ENCODE measurements at places on chromosomes 4 and X.

DNA sequence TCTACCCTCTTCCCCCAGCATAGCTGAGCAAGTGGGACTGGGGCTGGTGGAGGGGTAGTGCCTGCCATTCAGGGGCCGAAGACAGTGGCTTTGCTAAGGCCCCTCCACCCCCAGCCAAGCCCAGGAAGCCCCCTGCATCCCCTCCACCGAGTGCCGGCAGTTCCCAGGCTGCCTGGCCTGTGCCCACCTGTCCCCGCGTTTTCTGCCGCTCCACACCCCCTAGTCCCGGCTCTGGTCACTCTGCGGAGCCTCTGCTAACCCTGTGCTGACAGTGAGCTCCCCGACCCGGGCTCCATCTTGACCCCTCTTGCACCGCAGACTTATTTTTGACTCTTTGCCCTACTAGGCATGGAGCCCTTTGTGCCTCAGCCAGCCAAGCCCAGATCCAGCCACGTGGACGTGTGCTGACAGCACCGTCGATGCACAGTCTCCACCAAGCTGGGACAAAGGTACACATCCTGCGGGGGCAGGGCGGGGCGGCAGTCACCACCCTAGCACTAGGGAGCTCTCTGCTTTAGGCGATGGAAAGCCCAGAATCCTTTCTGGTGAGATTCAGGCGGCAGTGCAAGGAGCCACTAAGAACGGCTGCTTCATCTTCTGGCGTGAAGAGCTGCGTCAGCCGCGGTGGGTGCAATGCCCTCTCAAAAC lies 96.6 kb downstream of the PHKA2 start:
- no peak for DNase-seq

GRCh38 chr4:157564771-157565170 lies 344.2 kb downstream of the GRIA2 start:
- no peak for DNase-seq

DNA sequence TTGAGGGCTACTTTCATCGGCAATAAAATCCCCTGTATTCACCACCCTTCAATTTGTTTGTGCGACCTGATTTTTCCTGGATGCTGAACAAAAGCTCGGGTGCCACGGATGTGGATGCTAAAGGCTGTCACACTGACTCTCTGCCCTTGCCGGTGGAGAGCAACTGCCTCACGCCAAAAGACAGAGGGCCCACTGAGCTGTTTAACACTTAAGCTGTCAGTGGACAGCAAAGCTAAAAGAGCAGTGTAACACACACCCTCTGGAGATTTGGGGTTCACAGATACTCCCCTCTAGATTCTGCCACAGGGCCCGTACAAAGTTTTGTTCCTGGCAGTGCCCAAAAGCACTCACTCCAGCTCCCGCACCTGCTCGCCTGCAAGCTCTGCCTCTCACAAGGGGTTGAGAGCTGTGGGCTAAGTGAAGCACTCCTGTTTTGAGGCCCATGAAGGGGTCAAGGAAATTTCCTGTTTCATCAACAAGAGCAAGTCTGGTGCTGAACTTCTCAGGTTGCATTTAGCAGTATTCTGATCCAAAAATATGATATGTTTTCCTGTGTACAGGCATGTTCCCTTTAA lies 1571.9 kb downstream of the ADGRL3 start:
- DNase-seq = no peak

- DNase-seq = no peak
These were observed 270.5 kb downstream of the TENM3 start for GRCh38 chr4:182513587-182514291.

DNA sequence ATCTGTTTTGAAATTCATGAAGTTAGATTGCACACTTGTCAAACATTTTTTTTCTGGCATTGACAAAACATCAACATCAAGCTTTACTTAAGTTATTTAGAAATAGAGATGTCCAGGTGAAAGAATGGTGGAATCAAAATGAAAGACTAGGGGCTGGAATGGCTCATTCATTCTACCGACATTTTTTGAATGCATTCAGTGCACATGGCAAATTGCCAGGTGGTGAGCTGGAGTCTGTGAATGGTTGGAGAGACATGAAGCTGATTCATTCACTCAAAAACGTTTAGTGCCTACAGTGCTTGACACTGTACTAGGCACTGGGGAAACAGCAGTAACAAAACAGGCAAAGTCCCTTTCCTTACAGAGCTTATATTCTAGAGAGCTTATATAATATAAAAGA lies 292.4 kb downstream of the PPP1R2C start:
- no peak for DNase-seq

DNA sequence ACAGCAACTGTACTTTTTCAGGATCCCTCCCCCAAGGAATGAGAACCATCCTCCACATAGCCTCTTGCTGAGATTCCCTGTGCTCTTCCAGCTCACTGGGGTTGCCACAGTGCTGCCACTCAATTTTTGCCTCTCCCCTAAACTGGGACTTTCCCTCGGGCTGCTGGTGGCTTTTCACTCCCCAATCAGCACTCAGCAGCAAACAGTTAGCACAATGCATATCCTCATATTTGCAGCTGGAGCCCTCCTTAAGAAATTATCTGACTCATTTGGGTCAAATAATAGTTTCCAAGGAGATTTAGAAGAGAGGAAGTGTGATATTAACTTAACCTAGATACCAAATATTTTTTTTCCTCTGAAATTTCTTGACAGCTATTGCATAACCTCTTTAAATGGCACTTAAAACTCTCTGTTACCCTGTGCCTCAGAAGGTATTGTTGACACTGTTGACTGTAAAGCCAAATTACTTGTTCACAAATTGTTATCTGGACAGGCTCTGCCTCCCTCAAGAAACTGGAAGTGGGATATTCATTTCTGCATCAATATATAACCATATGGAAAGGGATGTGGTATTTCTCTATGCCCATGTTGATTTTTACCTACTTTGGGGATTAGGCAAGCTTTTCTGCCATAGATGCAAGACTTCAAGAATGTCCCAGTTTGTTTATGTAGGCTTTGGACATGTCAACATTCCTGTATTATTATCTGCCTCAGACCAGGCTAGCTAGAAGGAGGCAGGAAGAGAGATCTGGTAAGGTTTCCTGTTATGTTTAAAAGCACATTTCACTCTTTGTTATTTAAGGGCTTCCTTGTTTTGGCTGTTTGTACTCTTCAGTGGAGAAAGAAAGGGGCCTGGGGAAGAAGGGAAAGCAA lies 58.0 kb downstream of the SEPTIN11 start:
- DNase-seq = no peak

- DNase-seq = no peak
These were observed 4.1 kb upstream of the CD38 start for GRCh38 chr4:15774020-15774420.

- DNase-seq = no peak
These were observed 130.1 kb downstream of the PDE5A start for GRCh38 chr4:119498527-119498926.

DNA sequence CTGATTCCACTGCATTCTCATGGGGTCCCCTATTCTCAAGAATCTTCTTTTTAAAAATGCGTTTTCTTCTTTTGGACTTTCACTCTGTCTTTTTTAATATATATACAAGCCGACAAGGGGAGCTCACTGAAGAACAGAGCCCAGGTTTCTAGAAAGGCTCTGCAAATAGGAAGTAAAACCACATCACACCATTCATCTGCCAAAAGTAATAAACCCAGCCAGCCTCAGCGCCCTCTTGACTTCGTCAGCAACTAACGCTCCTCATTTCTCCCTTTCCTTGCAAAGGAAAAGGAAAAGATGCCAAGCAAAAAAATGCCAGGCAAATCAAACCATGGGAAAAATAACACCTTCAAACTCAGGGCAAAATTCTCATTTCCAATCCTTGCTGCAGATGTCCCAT lies 136.4 kb downstream of the HHIP start:
- DNase-seq = no peak

DNA sequence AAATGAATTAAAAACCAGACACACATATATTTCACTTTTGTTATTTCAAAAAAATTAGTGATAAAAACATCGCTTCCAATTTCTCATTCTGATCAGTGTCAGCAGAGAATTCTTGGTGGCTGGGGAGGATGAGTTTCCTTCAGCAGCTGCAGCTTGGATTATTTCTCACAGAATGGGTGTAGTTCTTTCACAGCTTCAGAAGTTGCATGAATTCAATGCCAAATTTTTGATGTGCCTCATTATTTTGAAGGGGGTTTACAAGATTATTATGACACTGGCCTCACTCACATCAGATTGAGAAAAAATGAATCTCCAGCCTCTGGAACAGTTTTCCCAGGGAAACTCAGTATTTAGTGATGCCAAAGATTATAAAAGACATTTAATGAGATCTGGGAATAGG lies 184.9 kb upstream of the WDFY3 start:
- DNase-seq = no peak

GRCh38 chr4:84051639-84052038 lies 447.5 kb downstream of the NKX6-1 start:
- DNase-seq = no peak

DNA sequence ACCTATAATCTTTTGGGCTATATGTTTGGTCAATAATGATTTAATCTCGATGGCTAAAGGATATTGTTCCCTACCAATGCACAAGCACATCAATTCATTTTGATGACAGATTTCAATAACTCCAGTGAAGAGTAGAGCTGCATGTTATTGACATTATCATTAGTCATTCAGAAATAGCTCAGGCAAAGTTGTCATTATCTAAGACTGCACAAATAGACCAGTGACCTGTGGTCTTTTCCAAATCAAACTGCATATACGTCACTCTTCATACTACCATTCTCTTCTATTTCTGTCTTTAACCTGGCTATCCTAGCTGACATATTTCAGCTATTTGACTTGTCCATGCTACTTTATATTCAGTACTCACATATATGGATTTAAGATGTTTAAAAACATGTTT lies 1050.8 kb downstream of the C4orf33 start:
- no peak for DNase-seq

GRCh38 chr4:148445071-148445859 lies 3.1 kb upstream of the NR3C2 start:
- DNase-seq = peak; percentile 61

GRCh38 chrX:94576367-94577004 lies 902.5 kb downstream of the FAM133A start:
- no peak for DNase-seq

DNA sequence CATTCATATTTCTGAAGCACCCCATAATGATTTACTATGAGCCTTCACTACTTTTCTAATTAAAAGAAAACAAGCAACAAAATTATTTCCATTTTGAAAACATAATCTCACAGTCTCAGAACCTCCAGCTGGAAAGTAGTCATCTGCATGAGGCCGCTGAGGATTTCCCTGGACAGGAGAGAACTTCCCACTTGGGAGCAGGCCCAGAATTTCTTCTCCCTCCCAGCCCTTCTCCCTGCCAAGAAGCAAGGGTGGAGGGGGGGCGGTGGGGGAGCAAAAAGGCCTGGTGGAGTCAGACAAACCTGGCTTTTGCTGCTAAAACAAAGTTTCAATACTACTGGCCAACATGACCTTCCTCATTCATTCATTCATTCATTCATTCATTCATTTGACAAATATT lies 167.3 kb downstream of the PJA1 start:
- DNase-seq = no peak

DNA sequence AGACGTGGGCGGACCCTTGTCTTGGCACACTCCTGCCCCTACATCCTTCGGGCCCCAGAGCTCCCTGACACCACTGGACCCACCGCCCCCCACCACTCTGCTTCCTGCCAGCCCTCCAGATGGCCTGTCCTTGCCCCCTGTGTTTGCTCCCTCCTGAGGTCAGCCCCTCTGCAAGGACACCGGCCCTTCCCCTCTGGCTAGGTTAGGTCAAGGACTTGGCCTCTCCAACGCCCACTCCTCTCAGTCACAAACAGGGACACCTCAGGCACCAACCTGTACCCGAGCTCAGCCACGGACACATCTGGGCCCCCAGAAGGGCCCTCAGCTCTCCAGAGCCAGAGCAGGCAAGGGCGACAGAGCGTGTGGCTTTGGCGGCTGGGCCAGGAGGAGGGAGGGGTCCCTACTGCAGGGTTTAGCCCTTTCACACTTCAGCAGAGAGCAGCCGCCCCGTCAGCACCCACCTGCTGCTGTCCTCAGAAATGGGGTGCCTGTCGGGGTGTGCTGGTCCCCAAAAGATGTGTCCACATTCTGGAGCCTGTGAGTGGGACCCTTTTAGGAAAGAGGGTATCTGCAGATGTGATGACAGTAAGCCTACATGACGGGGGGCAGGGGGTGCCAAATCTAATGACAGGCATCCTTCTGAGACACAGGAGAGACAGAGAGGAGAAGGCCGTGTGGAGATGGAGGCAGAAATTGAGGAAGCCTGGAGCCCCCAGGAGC lies 23.5 kb upstream of the DUSP9 start:
- DNase-seq = no peak

GRCh38 chr4:100519205-100519604 lies 1.4 kb upstream of the EMCN start:
- DNase-seq = no peak

- no peak for DNase-seq
These were observed 207.8 kb upstream of the DCAF8L1 start for GRCh38 chrX:28189011-28189410.

GRCh38 chrX:45472968-45473367 lies 272.3 kb upstream of the DIPK2B start:
- DNase-seq = no peak

- no peak for DNase-seq
These were observed 40.5 kb upstream of the RASGEF1B start for GRCh38 chr4:81512001-81512756.

- no peak for DNase-seq
These were observed 129.3 kb upstream of the FAM9B start for GRCh38 chrX:9163214-9163709.

GRCh38 chr4:89682808-89683207 lies 154.2 kb downstream of the SNCA start:
- DNase-seq = no peak

- no peak for DNase-seq
These were observed 997.4 kb upstream of the PRKX start for GRCh38 chrX:4710618-4711433.

GRCh38 chrX:68648960-68649359 lies 1.5 kb downstream of the STARD8 start:
- DNase-seq = no peak

DNA sequence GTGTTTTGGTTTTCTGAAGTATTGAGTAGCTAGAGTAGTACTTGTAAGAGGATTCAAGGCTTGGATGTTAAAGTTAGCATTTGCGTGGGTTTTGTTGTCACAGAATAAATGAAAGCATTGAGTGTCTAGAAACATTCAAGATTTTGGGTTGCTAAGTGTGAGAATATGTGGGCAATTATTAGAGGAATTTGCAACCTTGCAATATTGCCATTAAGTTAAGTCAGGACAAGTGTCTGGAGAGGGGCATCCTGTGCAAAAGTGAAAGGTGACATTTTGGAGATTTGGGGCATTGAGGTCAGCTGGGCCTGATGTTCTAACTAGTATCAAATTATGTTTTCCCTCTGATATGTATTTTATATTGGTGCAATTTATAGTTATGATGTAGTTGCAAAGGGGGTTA lies 533.9 kb upstream of the GRID2 start:
- DNase-seq = no peak

DNA sequence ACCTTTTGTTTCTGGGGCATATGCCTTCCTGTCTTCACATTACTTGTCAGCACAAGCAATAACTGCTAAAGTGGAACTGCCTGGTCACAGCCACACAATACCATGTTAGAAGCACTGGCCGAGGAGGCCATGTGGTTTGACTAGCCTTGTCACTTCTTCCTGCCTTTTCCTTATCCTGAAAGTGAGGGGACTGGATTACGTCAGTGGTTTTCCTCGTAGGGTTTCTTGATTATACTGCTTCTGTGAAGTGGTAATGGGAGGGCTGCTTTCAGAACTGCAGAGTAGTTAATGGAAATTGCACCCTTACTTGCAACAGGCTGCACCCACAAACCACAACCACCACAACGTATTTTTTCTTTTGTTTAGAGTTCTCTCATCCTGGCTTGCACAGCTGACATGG lies 26.6 kb downstream of the ZRSR2 start:
- DNase-seq = peak; percentile 19

All from T-helper 1 cell (primary cell).